ENCODE measurements at places on chromosomes 2 and 18. TPM values are rescaled to one million over a fixed set of nuclear protein-coding genes. Genes with fewer than 3 reads are reported as not detected.

Gene TLX2
- total RNA-seq: 2.8 TPM

Gene ERICH2
- total RNA-seq: not detected

Gene MYO7B
- 0.80 TPM for total RNA-seq

Gene C2orf92
- 3.2 TPM for total RNA-seq

Gene CD207
- total RNA-seq: 0.11 TPM

Gene FAM124B
- not detected for total RNA-seq

Gene REG1B
- not detected for total RNA-seq

Gene KCNJ13
- not detected for total RNA-seq

Gene REG3G
- total RNA-seq: 1.1 TPM

Gene NT5C1B
- total RNA-seq: not detected

Gene CXCR4
- not detected for total RNA-seq

Gene CFAP65
- not detected for total RNA-seq

Gene RESP18
- not detected for total RNA-seq

All from A375 (cell line).